ENCODE measurements at places on chromosomes 13 and 19. TPM values are rescaled to one million over a fixed set of nuclear protein-coding genes. Genes with fewer than 3 reads are reported as not detected.

Gene FCAR
- total RNA-seq, result 0.68 TPM

Gene CGB3
- total RNA-seq, result not detected

Gene EBI3
- total RNA-seq, result 1.9 TPM

Gene RANBP3
- total RNA-seq, result 101 TPM

Gene ZNF835
- total RNA-seq, result 14.5 TPM

Gene POLD1
- total RNA-seq, result 39.5 TPM

Gene LILRB2
- total RNA-seq, result 13.7 TPM

Gene LACC1
- 12.5 TPM for total RNA-seq

Gene COX7A1
- total RNA-seq, result 6.3 TPM

DNA sequence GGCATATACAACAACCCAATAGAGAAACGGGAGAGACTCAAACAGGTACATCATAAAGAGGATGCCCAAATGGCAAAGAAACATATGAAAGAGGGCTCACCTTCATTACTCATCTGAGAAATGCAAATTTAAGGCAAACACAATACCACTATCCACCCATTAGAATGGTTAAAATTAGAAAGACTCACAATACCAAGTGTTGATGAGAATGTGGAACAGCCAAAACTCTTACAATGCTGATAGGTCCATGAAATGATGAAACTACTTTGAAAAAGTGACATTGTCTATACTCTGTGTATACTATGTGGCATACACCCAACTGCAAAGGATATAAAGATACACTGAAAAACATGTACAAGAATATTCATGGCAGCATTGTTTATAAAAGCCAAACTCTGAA lies 96.2 kb upstream of the TSHZ3 start:
- no peak for DNase-seq

DNA sequence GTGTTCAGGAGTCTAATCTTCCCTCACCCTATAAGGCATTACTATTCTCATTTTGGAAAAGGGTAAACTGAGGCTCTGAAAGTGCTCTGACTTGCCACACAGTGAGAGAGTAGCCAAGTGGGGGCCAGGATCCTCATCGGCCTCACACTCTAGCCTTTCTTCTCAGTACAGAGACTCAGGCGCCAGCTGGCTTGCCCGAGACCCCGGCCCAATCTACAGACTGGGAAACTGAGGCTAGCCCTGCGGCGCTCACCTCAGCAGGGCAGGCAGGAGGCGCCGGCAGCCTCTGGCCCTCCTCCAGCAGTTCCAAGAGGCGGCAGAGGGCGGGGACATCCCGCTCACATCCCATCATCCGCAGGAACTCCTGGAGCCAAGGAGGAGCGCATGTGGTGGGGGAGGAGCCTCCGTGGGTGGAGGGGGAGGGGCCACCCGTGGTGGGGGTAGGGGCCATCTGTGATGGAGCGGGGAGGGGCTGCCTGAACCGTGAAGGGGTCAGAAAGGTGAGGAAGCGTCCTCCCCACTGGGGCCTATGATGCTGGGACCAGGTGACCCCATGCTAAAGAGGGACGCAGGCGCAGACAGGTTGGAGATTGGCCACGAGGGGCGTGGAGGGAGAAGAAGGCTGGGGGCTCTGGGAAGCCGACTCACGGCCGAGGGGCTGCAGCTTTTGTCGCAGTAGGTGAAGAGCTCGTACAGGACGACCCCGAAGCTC lies 8.7 kb upstream of the INSL3 start:
- no peak for DNase-seq

DNA sequence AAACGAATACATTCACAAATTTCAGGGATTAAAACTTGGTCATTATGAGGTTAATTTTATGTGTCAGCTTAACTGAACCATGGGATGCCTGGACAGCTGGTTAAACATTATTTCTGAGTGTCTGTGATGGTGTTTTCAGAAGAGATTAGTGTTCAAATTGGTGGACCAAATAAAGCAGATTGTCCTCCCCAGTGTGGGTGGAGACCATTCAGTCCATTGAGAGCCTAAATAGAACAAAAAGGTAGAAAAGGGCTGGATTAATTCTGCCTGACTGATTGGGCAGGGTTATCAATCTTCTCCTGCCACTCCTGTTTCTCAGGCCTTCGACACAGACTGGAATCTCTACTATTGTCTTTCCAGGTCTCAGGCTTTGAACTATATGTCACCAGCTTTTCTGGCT lies 203.8 kb upstream of the SLITRK6 start:
- no peak for DNase-seq

GRCh38 chr19:9757544-9758501 lies 10.7 kb downstream of the ZNF846 start:
- DNase-seq, result no peak

- peak; percentile 10 for DNase-seq
Measured at GRCh38 chr13:99281811-99282263, 23.7 kb upstream of the GPR18 start.

- DNase-seq, result no peak
Measured at GRCh38 chr13:77040076-77040475, 13.1 kb upstream of the FBXL3 start.

GRCh38 chr13:31485651-31486051 lies 253.7 kb upstream of the RXFP2 start:
- DNase-seq, result no peak

DNA sequence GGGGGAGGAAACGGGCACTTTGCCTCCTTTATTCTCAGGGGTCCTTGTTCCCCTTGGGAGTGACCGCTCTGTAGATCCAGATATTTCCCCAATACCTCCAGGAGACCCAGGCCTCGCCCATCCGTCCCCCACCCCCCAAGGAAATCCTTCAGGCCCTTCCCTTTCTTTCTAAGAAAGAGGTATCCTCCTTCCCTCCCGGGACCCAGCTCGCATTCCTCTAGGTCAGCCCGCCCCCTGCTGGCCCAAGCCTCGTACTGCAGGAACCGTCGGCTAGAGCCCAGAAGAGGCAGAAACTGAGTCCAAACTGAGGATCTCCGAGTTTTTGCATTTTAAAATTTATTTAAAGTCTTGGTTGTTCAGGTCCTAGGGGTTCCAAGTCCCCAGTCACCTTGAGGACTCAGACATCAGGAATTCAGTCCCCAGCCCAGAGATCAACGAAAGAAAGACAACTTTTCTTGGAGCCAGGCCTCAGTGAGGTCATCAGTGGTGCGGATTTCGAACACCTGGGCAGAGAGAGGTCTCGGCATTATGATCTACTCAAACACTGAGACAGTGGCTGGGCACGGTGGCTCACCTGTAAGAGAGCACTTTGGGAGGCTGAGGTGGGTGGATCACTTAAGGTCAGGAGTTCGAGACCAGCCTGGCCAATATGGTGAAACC lies 7.5 kb upstream of the LRFN1 start:
- peak; percentile 60 for DNase-seq

DNA sequence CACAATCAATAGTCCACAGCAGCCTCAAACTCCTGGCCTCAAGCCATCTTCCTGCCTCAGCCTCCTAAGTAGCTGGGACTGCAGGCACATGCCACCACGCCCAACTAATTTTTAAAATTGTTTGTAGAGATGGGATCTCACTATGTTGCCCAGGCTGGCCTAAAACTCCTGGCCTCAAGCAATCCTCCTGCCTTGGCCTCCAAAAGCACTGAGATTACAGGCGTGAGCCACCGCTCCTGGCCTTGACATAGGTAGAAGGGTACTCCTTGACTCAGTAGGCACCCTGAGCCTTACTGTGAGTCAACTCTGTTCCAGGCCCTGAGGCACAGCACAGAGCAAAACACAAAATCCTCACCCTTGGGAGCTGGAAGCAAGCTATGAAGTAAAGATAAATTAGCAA lies 7.8 kb downstream of the TNPO2 start:
- no peak for DNase-seq

Measured in thoracic aorta (tissue), 2 donors.